ENCODE measurements at places on chromosomes 6 and 20.
A peak's percentile ranks its signal among the peaks of the same experiment; 100 is the strongest.

DNA sequence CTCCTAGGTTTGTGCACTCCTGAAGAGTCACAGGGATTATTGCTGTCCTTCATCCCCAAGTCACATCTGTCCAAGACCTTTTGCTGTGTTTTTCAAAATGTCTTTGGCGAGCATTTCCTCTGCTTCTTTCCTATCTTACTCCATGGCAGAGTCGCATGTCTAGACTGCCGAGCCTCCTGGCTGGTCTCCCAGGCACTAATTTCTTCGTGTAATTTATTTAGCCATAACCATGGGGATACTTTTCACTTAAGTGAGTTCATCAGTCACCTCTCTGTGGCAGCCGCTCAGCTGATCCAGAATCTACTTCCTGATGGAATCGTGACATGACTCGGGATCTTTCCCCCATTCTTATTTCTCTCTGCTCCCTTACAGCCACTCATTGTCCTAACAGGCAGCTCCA lies 25.8 kb downstream of the ADGRF5 start:
- peak; percentile 51 for DNase-seq

DNA sequence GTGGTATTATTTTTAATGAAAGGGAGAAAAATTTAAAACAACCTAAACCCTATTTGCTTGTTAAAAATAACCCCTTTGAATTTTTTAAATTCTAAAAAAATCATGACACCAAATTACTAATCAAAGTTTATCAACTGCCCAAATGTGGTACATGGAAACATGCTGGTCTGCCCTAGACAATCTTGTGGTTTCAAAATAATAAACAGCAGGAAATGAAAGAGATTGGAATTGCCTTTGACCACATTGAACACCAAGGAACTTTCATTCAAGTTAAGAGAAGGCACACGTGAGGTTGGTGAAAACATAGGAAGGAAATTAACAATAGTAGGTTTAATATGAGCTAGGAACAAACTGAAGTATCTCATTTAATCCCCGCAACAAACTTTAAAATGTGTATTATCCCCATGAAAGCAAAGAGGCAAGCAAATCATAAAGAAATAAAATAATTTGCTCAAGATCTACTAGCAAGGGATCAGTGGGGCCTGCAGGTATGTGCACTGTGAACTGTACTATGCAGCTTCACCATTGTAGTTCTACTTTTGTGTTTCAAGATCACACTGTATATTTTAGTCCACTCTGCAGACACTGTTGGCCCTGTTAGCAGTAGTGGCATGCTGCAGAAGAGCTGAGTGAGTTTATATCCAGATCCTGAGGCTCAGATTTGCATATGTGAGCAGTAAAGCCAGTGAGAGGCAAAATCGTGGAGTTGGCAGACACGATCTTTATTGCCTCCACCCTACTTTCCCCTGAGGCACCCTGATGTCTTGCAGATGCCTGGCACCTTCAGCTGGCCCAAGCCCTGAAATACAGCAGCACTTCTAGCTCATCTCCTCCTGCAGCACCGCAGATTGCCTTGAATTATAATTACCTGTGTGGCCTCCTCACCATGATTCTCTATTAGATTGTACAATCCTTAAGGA lies 157.8 kb upstream of the TENT5A start:
- no peak for DNase-seq

DNA sequence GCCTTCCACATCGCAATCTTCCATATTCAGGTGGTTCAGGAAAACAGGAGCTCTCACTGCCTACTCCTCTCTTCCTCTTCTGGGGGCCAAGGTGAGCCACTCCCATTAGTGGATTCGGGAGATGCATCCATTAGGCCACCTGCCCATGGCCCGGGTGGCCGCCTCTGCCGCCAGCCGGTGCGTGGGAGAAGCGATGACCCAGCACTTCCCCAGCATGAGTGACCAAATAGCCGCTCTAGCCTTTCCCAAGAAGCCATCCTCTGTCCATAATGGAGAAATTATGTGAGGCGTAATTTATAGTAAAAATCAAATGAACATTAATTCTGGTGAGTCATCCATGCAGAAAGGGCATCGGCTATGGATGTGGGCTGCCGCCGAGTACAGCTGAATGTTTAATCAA lies 39.4 kb downstream of the GNAS-AS1 start:
- no peak for DNase-seq

DNA sequence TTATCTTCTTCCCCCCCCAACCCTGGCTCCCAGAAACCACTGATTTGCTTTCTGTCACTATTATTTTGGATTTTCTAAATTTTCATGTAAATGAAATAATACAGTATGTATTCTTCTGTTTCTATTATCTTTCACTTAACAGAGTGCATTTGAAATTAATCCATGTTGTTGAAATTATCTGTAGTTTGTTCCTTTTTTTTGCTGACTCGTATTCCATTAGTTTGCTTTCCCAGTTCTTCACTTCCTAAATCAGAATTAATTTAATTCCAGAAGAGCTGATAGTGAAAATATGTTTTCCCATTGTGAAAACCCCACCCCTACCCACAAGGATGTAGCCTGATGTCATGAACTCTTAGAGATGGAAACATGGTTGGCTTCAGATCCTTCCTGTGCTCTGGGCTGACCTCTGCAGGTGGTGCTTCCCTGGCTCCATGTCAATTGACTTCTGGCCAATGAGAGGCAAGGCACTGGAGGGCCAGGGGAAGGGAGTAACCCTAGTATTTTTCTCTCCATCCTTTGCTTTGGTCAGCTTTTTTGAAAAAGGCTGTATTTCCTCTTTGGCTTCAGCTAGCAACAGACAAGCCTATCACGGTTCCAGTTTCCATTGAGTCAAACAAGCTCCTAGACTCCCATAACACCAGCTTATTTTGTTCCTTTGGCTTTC lies 244.4 kb upstream of the HSF2 start:
- no peak for DNase-seq

GRCh38 chr6:80226151-80226550 lies 119.7 kb downstream of the BCKDHB start:
- DNase-seq: no peak

GRCh38 chr20:38728911-38729642 lies 4.8 kb downstream of the SLC32A1 start:
- no peak for DNase-seq

DNA sequence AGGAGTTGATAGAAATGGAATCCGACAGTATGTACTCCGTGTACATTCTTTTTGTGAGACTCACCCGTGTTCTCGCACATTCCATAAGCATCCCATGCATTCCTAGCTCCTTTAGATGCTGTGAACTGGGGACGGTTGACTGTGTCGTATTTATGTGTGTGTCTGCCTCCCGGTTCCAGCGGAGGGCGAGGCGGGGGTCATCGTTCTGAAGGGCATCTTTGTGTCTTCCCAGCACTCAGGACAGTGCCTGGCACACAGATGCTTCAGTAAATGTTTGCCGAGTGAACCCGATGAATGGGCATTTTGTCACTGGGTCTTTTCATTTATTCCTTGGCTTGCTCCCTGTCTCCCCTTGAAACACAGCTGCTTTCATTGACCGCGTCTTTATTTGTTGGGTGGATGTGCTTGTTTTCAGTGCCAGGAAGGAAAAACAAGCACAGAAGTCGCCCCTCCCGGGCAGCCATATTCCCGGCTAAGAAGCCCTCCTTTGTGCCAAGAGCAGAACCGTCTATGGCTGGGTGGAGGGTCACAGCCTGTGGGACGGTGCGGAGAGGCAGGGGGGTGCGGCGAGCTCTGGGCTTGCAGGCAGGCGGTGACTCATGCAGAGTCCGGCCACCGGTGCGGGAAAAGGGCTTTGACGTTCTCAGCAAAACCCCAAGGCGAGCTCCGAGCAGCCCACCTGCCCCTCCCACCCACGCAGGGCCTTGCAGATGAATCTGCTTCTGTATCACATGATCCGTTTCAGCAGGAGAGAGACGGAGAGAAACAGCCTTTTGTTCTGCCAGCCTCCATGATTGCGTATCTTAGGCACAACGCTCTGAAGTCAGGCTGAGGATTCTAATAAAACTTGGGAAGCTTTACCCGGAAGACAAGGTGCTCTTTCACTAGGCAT lies 11.2 kb upstream of the PSMG4 start:
- peak; percentile 79 for DNase-seq

DNA sequence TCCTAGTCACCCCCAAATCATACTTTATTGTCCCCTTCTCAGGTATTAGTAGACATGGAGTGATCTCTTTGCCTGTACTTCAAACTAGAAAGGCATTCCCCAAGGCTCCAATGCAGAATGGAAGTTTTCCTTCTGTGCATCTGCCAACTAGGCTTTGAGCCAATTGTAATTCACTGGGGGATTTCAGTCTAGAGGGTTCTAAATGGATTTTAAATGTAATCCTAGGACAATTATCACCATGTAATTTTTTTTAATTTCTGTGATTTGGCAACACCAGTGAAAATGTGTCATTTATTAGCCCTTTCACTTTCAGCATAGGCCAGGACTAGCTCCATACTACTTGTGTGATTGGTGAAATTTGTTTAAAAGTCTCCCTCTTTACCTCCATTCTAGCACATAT lies 557.6 kb upstream of the MARCKS start:
- no peak for DNase-seq

GRCh38 chr20:16662467-16662866 lies 67.4 kb upstream of the SNRPB2 start:
- no peak for DNase-seq

DNA sequence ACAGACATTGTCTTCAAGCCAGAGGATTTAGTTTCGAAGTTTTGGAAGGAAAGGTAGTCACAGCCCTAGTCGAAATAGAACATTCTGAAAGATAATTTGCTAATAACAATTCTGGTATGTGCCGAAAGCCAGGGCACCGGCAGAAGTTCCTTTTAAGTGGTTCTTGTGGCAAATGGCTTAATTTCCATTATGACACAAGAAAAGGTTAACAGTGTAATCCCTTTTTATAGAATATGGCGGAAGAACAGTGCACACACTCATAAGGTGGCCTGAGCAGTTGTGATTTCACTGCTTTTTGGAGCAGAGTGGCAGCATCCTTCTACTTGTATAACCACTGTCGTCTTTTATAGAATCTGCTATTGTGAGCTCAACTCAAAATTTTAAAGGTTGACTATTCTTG lies 152.4 kb downstream of the SASH1 start:
- no peak for DNase-seq

DNA sequence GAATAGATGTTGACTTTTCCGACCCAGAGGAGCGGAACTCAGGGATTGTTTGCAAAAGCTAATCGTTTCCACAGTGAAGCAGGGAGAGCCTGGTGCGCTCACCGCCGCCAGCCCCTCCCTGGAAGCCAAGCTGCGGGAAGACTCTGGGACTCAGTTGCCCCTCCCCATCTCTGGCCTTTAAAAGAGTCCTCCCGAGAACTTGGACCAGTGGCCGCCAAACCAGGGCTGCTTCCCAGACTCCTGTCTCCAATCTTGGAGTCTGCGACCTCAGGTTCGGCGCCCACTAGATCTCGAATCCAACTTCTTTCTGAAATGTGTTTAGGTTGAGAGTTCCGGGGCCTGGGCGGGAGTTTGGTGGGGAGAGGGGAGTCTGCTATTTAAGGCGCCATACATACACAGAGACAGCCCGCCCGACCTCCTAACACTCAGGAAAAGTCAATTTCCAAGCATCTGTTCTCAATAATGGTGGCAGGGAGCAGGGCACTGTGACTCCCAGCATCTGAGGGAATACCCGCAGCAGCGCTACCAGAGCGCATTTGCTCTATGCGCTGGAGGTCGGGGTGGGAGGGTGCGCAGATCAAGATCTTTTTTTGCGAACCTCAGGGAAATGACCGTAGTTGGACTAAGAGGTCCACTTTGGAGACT lies 800 bp upstream of the GRIK2 start:
- DNase-seq: no peak

DNA sequence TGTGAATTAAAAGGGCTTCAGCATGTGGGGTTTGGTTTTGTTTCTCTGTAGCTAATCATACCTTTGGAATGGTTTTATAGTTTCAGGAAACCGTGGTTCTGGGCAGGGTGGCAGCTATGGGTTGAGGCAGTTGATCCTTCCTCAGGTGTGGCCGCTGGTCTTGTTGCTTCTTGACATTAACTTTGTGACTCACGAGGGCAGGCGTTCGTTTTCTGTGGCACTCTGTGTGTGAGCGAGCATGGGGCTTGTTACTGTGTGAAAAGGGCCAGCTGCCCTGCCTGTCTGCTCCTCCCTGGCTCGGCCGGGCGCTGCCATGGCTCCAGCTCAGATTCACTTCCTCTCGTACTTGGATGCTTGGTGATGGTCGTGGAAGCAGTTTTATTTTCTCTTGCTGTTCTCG lies 16.2 kb downstream of the DNAJC5 start:
- no peak for DNase-seq

- DNase-seq: no peak
These were observed 64.1 kb upstream of the SOX4 start for GRCh38 chr6:21529431-21529830.

DNA sequence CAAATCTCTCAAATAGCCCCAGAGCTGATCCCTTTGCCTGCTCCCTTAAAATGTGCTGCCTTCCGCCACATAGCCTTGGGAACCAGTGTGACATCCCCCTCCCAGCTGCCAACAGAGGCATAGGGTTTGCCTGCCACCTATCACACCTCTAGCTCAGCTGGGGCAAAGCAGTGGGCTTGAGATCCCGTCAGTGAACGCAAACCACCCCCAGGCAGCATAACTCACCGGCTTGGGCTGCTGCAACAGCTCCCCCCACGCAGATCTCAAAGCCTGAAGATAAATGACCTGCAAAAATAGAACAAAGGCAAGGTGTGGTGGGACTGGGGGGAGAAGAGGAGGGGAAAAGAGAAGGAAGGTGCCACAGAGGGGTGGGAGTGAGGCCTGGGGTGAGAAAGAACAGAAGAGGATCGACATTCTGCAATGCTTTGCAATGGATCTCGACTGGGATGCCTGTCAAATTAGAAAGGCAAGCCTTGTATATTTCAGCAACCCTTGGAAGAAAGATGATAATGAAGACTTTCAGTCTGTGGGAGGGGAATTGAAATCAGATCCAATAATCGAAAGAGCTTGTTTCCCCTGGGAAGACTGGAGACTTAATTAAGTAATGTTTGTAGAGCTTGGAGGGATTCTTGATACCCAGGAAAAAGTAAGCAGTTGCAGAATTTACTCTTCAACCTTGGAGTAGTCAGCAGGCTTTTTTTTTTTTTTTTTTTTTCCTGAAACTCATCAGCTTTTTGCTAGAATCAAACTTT lies 1.3 kb downstream of the PDYN start:
- DNase-seq: no peak

DNA sequence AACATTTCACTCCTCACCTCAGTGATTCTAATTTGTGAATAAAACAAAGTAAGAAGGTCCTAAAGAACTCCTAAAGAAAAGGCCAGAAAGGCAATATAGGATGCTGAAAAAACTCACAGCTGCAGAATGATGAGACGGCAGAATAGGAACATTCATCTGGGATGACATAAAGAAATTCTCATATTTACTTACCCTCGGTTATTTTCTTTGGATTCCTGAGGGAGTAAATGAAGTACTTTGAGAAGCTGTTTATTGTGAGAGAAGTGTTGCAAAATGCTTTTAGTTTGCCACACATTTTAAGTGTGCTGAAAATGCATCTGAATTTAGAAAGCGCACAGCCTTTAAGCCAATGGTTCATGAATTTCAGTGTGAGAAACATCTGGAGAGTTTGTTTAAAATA lies 35.7 kb upstream of the RBL1 start:
- no peak for DNase-seq

DNA sequence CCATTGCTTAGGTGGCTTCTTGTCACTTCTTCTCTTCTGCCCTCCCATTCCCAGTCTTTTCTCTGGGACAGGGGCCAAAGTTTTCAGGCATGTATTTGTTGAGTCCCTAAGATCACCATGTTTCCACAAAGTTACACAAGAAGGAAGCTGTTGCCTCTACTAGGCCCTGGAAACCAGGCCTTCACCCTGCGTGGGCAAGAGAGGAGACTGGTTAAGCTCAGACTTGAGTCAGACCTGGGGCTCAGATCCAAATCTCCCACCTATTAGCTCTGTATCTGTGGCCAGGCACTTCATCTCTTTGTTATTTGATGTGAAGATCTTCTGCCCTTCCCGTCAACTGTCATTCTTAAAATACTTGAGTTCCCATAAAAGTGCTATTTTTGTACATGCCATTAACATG lies 154.6 kb downstream of the SASH1 start:
- DNase-seq: no peak
